ENCODE measurements at places on chromosomes 5 and 9. TPM values are rescaled to one million over a fixed set of nuclear protein-coding genes. Genes with fewer than 3 reads are reported as not detected.

DNA sequence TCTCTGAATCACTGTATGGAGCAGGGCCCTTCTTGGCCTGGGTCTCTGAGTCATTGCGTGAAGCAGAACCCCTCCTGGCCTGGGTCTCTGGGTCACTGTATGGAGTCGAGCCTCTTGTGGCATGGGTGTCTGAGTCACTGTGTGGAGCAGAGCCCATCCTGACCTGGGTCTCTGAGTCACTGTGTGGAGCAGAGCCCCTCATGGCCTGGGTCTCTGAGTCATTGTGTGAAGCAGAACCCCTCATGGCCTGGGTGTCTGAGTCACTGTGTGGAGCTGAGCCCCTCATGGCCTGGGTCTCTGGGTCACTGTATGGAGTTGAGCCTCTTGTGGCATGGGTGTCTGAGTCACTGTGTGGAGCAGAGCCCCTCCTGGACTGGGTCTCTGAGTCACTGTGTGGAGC lies 94.0 kb upstream of the RAPGEF1 start:
- H3K36me3 ChIP-seq, result no peaks in the 10 kb centered on the region
- H3K27me3 ChIP-seq, result peaks cover 21% of the 10 kb centered on the region

DNA sequence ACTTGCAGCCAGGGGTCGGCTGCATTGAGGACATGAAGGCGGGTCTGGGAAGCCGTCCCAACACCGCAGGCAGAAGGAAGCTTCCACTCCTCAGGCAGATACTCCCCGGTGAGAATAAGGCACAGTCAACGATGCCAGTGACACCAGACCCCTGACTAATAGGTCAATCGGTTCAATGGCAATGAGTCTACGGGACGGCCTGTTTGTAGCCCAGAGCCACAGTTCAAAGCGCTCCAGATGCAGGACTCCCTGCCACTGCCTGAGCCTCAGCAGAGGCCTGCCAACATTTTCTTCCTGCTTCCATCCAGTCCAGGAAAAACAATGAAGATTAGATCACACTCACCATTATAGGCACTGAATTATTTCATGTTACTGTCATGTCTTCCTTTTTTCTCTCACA lies 84.5 kb upstream of the SIMC1 start:
- no peak for DNase-seq
- H3K27ac ChIP-seq, result no peak overlapping the region
- no peak overlapping the region for H3K4me3 ChIP-seq
- no peaks in the 10 kb centered on the region for H3K36me3 ChIP-seq

DNA sequence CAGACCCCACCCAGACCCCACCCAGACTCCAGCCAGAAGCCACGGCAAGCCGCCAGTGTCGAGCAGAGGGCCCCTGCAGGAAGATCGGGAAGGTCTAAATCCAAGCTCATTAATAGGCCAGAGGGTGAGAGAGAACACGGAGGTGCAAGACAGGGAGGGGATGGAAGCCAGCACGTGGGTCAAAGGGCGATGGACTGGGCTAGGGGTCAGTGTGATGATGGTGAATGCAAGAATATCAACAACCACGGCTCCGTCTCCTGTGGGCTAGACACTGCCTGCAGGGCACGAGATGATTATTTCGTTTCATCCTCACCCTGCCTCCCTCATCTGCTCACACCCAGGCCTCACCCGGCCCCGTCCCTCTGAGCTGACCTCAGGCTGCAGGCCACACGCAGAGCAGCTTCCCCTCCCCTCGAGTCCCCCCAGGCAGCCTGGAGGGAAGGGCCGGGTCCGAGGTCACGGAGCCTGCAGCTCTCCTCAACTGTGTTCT lies 122.0 kb downstream of the COL23A1 start:
- no peak overlapping the region for H3K4me3 ChIP-seq
- H3K27me3 ChIP-seq, result peaks cover 99% of the 10 kb centered on the region
- H3K36me3 ChIP-seq, result no peaks in the 10 kb centered on the region
- DNase-seq, result no peak
- H3K4me1 ChIP-seq, result no peaks in the 10 kb centered on the region

GRCh38 chr9:129611307-129611800 lies 9.5 kb downstream of the C9orf50 start:
- DNase-seq, result no peak
- H3K27me3 ChIP-seq, result no peaks in the 10 kb centered on the region
- H3K4me3 ChIP-seq, result peak overlapping the region; percentile 93
- peaks cover 32% of the 10 kb centered on the region for H3K4me1 ChIP-seq

- no peaks in the 10 kb centered on the region for H3K27me3 ChIP-seq
- H3K36me3 ChIP-seq, result no peaks in the 10 kb centered on the region
- DNase-seq, result no peak
Observed at GRCh38 chr5:147162740-147163139, 72.1 kb upstream of the STK32A start.

- no peak overlapping the region for H3K27ac ChIP-seq
- no peaks in the 10 kb centered on the region for H3K4me1 ChIP-seq
- DNase-seq, result no peak
- H3K27me3 ChIP-seq, result no peaks in the 10 kb centered on the region
- no peak overlapping the region for H3K4me3 ChIP-seq
- H3K36me3 ChIP-seq, result no peaks in the 10 kb centered on the region
Observed at GRCh38 chr5:98391921-98392625, 381.4 kb upstream of the RGMB start.

DNA sequence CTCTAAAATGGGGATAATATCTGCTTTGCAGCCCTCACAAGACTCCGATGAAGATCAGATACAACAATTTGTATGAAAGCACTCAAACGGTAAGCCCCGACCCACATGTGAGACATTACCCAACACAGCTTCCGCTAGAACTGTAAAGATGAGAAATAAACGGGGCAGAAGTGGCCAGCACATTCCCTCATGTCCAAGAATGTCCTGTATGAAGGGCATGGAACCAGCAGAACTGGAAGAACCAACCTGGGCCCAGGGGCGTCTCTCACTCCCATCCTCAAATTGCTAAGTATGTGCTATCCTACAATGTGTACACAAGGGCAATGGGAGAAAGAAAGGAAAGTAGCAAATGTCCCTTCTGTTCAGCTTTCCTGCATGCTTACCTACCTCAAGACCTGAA lies 33.0 kb downstream of the CCDC125 start:
- H3K4me1 ChIP-seq, result no peaks in the 10 kb centered on the region
- H3K4me3 ChIP-seq, result no peak overlapping the region
- no peaks in the 10 kb centered on the region for H3K27me3 ChIP-seq
- H3K27ac ChIP-seq, result no peak overlapping the region
- no peaks in the 10 kb centered on the region for H3K36me3 ChIP-seq

DNA sequence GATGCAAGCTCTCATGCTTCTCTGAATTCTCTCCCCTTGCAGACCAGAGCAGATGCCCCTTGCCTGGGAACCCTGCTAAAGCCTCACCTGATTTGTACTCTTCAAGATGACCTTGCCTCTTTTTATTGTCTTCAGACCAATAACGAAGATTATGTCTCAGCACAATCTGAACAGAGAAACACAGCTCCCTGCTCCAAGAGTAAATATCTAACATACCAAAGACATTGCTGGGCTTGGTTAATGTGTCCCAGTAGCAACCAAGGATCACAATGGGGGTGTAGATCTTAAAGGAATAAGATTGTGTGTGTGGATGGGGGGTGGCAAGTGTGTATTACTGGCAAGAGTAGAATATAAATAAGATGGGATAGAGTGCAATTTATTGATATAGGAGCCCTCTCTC lies 67.6 kb upstream of the LHFPL2 start:
- no peaks in the 10 kb centered on the region for H3K27me3 ChIP-seq
- H3K4me1 ChIP-seq, result no peaks in the 10 kb centered on the region
- DNase-seq, result no peak

DNA sequence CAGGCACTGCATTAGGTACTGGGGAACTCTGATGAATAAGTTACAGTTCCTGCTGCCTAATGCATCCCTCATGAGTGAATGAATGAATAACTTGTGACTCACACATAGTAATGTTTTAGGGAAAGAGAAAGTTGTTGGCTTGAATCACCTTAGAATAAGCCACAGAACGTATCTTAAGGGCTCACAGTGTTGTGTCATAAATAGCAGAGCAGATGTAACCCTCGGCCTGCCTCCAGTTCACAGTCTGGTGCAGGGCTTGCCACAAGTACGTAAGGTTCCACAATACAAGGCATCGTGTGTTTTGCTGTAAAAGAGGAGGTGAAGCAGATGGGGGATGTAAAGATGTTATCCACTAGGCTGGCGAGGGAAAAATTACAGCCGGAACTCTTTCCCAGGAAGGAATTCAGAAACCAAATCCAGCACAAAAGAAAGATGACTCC lies 218.7 kb downstream of the TRPM3 start:
- H3K27ac ChIP-seq, result no peak overlapping the region
- H3K4me3 ChIP-seq, result peak overlapping the region; percentile 20
- DNase-seq, result peak; percentile 62
- H3K27me3 ChIP-seq, result no peaks in the 10 kb centered on the region
- H3K4me1 ChIP-seq, result 0 out of 2 replicates have a peak, but pooled peaks cover 7% of the 10 kb centered on the region

DNA sequence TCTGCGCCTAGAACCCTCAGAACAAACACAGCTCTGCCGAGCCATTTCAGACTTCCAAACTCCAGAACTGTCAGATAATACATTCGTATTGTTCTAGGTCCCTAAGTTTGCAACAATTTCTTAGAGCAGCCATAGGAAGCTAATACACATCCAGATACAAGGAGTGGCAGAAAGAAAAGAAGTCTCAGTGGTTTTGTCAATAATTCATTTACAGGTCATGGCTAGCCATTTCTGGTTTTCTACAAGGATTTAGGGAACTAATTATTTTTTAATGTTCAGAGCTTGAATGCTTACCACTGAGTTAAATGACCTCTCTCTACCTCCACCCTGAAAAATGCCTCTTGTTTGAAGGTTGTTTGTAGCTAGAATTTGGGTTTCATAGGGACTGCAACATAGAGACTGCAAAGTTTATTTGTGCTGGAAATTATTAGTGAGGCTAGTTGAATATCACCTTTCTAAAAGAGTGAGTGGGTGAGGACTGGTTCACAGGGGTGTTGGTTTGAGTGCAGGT lies 15.5 kb upstream of the ERMP1 start:
- H3K36me3 ChIP-seq, result no peaks in the 10 kb centered on the region
- DNase-seq, result no peak
- no peak overlapping the region for H3K27ac ChIP-seq
- no peaks in the 10 kb centered on the region for H3K27me3 ChIP-seq
- peaks cover 76% of the 10 kb centered on the region for H3K4me1 ChIP-seq
- H3K4me3 ChIP-seq, result no peak overlapping the region

GRCh38 chr9:106701611-106702010 lies 161.4 kb upstream of the ZNF462 start:
- H3K4me1 ChIP-seq, result no peaks in the 10 kb centered on the region
- DNase-seq, result no peak
- H3K36me3 ChIP-seq, result no peaks in the 10 kb centered on the region

- no peak overlapping the region for H3K4me3 ChIP-seq
- no peaks in the 10 kb centered on the region for H3K27me3 ChIP-seq
- peaks cover 24% of the 10 kb centered on the region for H3K4me1 ChIP-seq
- peak overlapping the region; percentile 25 for H3K27ac ChIP-seq
- DNase-seq, result peak; percentile 37
Observed at GRCh38 chr5:142618130-142618523, 67.8 kb downstream of the FGF1 start.

GRCh38 chr5:39399135-39400036 lies 25.4 kb downstream of the DAB2 start:
- H3K36me3 ChIP-seq, result no peaks in the 10 kb centered on the region

- H3K27me3 ChIP-seq, result peaks cover 94% of the 10 kb centered on the region
- no peaks in the 10 kb centered on the region for H3K4me1 ChIP-seq
- no peaks in the 10 kb centered on the region for H3K36me3 ChIP-seq
Observed at GRCh38 chr9:91899594-91899993, 50.4 kb downstream of the ROR2 start.

GRCh38 chr5:93599001-93599379 lies 16.0 kb downstream of the NR2F1 start:
- H3K27me3 ChIP-seq, result no peaks in the 10 kb centered on the region
- 0 out of 2 replicates have a peak, but pooled peaks cover 6% of the 10 kb centered on the region for H3K36me3 ChIP-seq
- no peak overlapping the region for H3K4me3 ChIP-seq
- H3K4me1 ChIP-seq, result no peaks in the 10 kb centered on the region
- no peak overlapping the region for H3K27ac ChIP-seq

GRCh38 chr9:108477529-108478006 lies 378.2 kb downstream of the ACTL7B start:
- no peaks in the 10 kb centered on the region for H3K27me3 ChIP-seq
- no peak overlapping the region for H3K4me3 ChIP-seq
- DNase-seq, result no peak
- H3K27ac ChIP-seq, result peak overlapping the region; percentile 87
- no peaks in the 10 kb centered on the region for H3K36me3 ChIP-seq
- peaks cover 57% of the 10 kb centered on the region for H3K4me1 ChIP-seq

DNA sequence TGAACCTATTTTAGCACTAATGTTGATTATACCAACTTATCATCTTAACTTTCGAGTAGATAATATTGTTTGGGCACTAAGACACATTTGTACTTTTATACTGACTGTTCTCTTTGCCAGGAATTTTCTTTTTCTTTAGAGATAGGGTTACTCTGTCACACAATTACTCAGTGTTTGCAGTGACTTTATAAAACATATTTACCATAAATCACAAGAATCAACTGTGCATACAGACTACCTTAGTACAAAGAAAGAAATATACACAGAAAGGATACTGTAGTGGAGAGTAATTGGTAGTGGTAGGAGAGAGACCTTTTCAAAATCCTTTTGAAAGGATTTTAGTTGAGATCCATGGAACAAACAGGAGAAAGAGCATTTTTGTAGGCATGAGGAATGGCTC lies 40.3 kb downstream of the KIAA1958 start:
- H3K4me1 ChIP-seq, result no peaks in the 10 kb centered on the region
- no peak overlapping the region for H3K4me3 ChIP-seq
- DNase-seq, result no peak
- H3K27me3 ChIP-seq, result no peaks in the 10 kb centered on the region
- no peak overlapping the region for H3K27ac ChIP-seq
- no peaks in the 10 kb centered on the region for H3K36me3 ChIP-seq

- H3K4me3 ChIP-seq, result no peak overlapping the region
- no peak overlapping the region for H3K27ac ChIP-seq
- H3K36me3 ChIP-seq, result no peaks in the 10 kb centered on the region
- H3K4me1 ChIP-seq, result peaks cover 10% of the 10 kb centered on the region
- DNase-seq, result no peak
- no peaks in the 10 kb centered on the region for H3K27me3 ChIP-seq
Observed at GRCh38 chr9:2022560-2022959, 7.4 kb downstream of the SMARCA2 start.

- no peaks in the 10 kb centered on the region for H3K27me3 ChIP-seq
- DNase-seq, result no peak
- H3K4me3 ChIP-seq, result peak overlapping the region; percentile 78
- H3K36me3 ChIP-seq, result no peaks in the 10 kb centered on the region
Observed at GRCh38 chr5:56479696-56480077, 246.6 kb upstream of the ANKRD55 start.

Gene PPP3R2
- total RNA-seq, result not detected

Gene AHRR
- 13.6 TPM for total RNA-seq

Gene ITGA2
- total RNA-seq, result 35.8 TPM

Gene TEK
- not detected for total RNA-seq

Gene FAM153A
- not detected for total RNA-seq

Gene HSPA5
- total RNA-seq, result 185 TPM

Gene PCDHGA3
- total RNA-seq, result not detected

Gene RC3H2
- total RNA-seq, result 58.8 TPM

Gene LYRM7
- total RNA-seq, result 9.5 TPM

Gene LCN2
- total RNA-seq, result 537 TPM

Gene CTNND2
- not detected for total RNA-seq
